ENCODE measurements at places on chromosomes 6 and 20. TPM values are rescaled to one million over a fixed set of nuclear protein-coding genes. Genes with fewer than 3 reads are reported as not detected.

The NKAIN2 gene
- total RNA-seq: not detected

The C20orf202 gene
- total RNA-seq: not detected

The AARS2 gene
- 16.5 TPM for total RNA-seq

The KCNK17 gene
- total RNA-seq: not detected

The AFG1L gene
- total RNA-seq: 5.3 TPM

All from activated CD4-positive, alpha-beta memory T cell treated with anti-CD3 and anti-CD28 coated beads for 36 hours (primary cell).